H9 (cell line): ENCODE measurements at places on chromosomes 7 and 10. TPM values are rescaled to one million over a fixed set of nuclear protein-coding genes. Genes with fewer than 3 reads are reported as not detected.

MLXIPL gene
- total RNA-seq: 5.5 and 6.1 TPM in 2 replicates

ELMO1 gene
- total RNA-seq: 7.8 TPM in 2 replicates

DNA sequence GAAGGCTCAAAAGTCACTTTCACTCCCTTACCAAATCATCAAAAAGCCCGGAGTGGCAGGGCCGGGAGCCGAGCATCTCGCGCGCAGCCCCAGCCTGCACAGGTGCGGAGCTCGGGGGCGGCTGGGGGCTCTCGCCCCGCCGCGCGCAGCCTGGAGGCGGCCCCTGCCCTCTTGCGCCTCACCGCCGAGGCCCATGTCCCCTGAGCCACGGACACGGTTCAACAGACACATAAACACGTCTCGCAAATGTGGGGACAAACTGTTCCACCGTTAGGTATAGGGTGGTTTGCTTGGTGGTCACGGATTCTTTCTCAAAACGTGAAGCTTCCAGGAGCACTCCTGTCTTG, 700 bp downstream of the GSAP start:
- DNase-seq: no peak
- no peaks in the 10 kb centered on the region for H3K36me3 ChIP-seq
- H3K27ac ChIP-seq: no peak overlapping the region
- peaks cover 6% of the 10 kb centered on the region; the same call in 1 of the 2 replicates for H3K4me1 ChIP-seq
- peaks cover 2% of the 10 kb centered on the region; the same call in 1 of the 2 replicates for H3K27me3 ChIP-seq

DNA sequence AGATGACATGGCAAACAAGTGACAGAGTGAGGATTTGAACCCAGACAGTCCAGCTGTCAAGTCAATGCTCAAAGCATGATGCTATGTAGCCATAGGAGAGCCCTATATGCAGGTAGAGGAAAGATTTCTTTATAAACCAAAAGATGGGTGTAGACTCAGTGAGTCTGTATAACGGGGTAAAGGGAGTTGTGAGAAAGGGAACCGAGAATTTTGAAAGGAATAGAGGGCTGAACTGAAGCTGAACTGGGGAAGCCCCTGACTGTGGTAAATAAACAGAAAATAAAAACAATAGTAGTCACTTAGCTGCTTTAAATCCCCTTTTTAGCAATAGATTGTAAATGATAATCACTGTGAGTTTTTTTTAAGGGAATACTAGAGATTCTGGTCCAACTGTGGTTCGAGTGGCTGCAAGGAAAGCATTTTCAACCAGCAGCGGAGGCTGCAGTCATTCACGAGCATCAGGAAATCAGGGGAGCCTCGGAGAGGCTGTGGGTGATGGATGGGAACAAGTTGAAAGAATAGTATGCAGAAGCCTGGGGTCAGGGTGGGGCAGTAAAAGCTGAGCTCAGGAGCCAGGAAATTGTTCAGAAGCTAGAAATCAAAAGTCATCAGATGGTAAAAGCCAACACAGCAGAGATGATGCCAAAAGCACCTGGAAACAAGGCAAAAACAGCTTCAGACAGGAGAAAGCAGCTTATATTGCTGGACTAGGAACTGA, 393.5 kb downstream of the GFRA1 start:
- H3K4me1 ChIP-seq: peaks cover 2% of the 10 kb centered on the region; the same call in 1 of the 2 replicates
- H3K36me3 ChIP-seq: no peaks in the 10 kb centered on the region
- H3K27ac ChIP-seq: no peak overlapping the region
- peaks cover 2% of the 10 kb centered on the region; the same call in 1 of the 2 replicates for H3K27me3 ChIP-seq
- no peak for DNase-seq
- no peak overlapping the region for H3K4me3 ChIP-seq

DNA sequence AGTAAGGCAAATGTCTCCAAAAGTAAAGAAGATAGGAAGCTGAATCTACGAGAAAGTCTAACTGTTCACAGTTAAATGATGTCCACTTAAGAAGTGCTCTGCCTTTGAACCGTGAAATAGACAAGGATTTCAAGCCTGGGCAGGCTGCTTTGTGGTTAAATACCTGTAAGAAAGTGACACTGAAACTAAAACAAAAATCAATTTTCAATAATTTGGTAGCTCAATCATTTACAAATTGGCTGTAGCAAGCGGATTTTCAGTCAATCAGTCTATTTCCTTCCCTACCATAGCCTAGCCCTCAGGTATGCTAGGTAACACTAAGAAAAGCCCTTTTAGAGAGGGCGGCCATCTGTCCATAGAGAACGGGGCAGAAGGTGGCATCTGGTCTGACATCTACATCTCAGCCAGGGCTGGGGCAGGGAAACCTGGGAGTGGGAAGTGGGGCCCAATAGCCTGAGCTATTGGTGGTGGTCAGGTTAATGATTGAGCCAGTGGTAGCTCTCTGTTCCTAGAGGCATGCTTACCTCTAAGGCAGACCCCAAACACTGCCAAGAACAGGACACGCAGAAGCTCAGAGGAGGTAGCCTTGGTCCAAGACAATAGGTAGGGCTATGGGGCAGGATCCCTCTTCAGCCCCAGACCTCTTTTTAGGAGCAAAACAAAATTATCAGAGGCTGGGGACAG, 223.2 kb downstream of the CCSER2 start:
- no peaks in the 10 kb centered on the region for H3K36me3 ChIP-seq
- H3K27me3 ChIP-seq: no peaks in the 10 kb centered on the region
- DNase-seq: no peak
- H3K27ac ChIP-seq: no peak overlapping the region
- H3K4me1 ChIP-seq: no peaks in the 10 kb centered on the region

GRCh38 chr7:117269417-117269816, 53.4 kb downstream of the WNT2 start:
- H3K27ac ChIP-seq: no peak overlapping the region
- DNase-seq: no peak
- no peaks in the 10 kb centered on the region for H3K36me3 ChIP-seq
- no peaks in the 10 kb centered on the region for H3K4me1 ChIP-seq
- no peak overlapping the region for H3K4me3 ChIP-seq
- H3K27me3 ChIP-seq: no peaks in the 10 kb centered on the region
